ENCODE measurements at places on chromosomes 13 and 19.

- DNase-seq = no peak
These were observed 9.1 kb downstream of the FRY start for GRCh38 chr13:32040689-32041088.

GRCh38 chr13:97982286-97982685 is 28.8 kb downstream of the IPO5 start:
- DNase-seq = no peak

- peak; percentile 20 for DNase-seq
These were observed 107.3 kb upstream of the STARD13 start for GRCh38 chr13:33392794-33393405.

GRCh38 chr13:53807251-53807834 is 778.7 kb downstream of the OLFM4 start:
- DNase-seq = no peak

- DNase-seq = no peak
These were observed 54.2 kb downstream of the SERTM1 start for GRCh38 chr13:36728006-36728405.

- no peak for DNase-seq
These were observed 35.2 kb downstream of the PEPD start for GRCh38 chr19:33486407-33486806.

GRCh38 chr19:49297403-49297802 is 27.6 kb downstream of the SLC6A16 start:
- DNase-seq = no peak

- no peak for DNase-seq
These were observed 25.9 kb upstream of the SPACA7 start for GRCh38 chr13:112350300-112350699.

- DNase-seq = peak; percentile 68
These were observed 1.6 kb upstream of the SPINT2 start for GRCh38 chr19:38262585-38263268.

- no peak for DNase-seq
These were observed 4.4 kb upstream of the STARD13 start for GRCh38 chr13:33289966-33290365.
